Caudate nucleus (tissue), 63 donors: ENCODE measurements at places on chromosomes 3 and 15.

DNA sequence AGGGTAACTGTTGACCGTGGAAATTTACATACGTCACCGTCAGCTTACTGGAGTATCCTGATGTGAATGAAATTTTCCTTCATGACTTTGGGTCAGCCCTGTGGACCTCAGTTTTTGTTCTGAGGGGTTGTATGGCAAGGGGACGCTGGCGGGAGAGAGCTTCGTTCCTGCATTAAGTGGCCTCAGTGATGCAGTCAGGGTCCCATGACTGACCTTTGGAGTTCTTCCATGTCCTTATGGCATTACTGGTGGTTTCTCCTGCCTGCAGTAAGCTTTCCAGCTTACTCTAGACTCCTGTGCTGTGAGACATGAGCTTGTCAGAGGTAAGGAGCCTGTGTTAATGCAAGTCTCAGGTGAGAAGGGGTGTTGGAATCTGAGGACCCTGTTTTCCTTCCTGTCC is 1.8 kb downstream of the CD276 start:
- DNase-seq: no peak

GRCh38 chr3:23949784-23950183 is 4.7 kb downstream of the NR1D2 start:
- no peak for DNase-seq

DNA sequence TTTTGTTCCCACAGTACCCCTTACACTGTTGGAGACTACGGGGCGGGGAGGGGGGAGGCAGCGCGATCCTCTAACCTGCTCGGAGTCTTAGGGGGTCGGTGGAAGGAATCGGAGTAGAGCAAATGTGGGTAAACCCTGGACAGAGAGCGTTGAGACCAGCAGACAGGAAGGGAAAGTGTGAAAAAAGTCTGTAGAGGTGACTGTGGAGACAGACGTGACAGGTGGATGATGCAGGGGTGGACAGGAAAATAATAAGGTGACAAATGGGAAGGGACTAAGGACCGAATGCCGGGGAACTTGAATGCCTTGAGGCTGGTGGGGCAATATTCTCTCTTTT is 424 bp downstream of the EAF2 start:
- DNase-seq: no peak

DNA sequence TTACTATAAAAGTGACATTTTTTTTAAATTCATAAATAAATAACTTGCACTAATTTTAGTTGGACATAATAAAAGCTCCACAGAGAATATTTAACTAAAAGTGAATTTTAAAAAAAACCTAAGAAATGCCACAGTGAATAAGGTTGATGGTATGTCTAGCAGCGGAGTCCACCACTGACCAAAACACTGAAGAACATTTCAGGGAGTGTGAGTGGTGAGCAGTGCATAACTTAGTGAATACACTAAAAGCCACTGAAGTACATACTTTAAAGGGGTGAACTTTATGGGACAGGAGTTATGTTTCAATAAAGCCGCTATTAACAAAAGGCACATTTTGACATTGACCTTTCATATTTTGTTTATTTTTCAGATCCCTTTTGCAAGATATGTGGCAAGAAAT is 32.3 kb downstream of the SRP14 start:
- DNase-seq: no peak
